ENCODE measurements at places on chromosomes 11 and 22.
A peak's percentile ranks its signal among the peaks of the same experiment; 100 is the strongest.

- DNase-seq, result peak; percentile 36
These were observed 237.8 kb downstream of the TTC28 start for GRCh38 chr22:28441720-28442263.

- DNase-seq, result no peak
These were observed 14.9 kb downstream of the SMCO4 start for GRCh38 chr11:93528252-93528651.

DNA sequence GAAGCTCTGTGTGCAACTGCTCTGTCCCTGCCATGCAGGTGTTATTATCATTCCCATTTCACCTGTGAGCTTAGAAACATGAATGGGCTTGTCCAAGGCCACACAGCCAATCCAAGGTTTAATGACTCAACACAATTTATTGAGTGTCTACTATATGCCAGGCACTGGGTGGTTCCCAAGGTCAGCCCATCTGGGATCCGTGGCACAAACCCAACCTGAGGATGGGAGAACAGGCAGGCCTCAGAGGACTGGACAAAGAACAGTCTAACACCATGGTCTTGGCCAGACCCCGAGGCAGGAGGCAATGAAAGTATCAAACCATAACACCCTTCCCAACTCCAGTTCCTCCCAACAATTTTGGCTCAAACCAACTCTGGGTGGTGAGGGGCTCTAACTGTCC is 15.7 kb downstream of the SPATA19 start:
- DNase-seq, result no peak

DNA sequence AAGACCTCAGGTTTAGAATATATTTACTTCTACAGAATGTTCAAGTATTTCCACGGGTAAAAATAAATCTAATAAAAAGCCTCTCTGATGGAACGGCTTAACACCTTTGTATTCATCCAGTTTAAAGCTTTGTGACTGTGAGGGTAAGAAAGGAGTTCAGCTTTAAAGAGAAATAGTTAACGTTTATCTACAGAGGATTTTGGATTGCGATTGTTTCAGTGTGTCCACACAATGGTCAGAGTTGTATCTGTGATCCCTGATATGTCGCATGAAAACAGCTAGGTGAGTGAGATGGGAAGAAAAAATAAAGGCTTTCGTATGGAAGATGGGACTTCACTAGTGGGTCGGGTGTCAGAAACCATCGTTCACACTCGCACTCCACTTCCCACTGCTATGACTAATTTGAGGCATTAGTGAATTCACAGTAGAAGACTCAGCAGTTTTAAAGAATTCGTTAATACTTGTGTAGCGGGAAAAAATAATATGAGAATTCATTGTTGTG is 1.6 kb downstream of the APLP2 start:
- peak; percentile 36 for DNase-seq

DNA sequence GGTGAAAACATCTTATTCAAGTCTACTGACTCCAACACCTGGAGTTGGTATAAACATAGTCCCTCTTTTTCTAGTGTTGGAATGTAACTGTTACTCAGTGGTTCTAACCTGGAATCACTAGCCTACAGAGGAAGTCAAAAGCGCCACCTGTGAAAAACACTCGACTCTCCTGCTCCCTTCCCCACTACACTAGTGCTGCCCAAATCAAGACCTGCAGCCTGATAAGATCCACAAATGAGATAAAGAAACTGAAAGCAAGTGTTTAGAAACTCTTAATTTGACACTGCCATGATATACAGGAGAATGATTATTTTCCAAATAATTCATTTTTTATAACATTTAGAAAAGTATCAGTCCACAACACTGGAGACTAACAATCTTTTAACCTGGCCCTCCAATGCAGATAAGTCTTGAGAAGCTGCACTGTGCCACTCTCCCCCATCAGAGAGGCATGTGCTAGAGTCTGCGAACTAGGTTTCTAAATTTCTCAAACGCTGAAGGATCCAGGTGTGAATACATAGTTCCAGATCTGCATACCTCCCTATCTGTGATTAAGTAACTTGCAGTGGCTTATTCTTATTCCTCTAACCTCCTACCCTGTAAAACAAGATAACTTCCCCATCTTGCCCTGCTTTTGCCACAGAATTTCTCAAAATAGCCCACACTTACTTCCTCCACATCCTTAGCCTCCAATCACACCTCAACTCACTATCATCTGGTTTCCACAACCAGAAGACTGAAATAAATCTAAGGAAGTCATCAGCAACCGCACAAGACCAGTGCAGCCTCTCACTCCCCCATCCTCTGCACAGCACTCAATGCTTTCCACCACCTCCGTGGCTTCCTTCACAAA is 88.1 kb downstream of the RRAS2 start:
- no peak for DNase-seq

DNA sequence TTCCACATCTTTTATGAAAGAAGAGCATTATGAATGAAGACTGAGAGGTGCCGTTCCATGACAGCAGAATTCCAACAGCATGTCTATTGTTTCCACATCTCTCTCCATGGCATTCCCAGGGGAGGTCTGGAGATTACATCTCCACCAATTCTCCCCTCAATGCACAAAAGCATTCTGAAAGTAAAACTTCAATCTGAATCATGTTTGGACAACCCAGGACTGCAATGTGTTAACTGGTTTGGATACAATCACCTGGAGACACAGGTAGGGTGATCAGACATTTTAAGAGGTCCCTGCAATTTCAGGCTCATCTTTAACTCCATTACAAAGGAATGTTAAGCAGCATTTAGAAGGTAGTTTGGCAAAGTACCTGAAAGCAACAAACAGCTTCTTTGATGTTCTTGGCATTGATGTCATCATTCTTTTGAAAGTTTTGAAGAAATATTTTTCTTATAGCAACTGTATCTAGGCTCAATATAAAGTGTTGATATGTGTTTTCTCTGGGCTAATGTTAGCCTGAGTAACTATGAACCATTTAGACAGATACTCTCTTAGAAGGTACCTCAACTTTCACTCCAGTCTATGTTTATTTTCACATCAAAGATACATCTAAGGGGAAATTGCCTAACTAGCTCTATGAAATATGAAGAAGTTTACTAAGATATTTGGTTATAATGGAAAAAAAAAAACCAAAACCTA is 181.4 kb upstream of the MTMR2 start:
- no peak for DNase-seq

- DNase-seq, result peak; percentile 12
These were observed 366.0 kb upstream of the PDGFD start for GRCh38 chr11:104529906-104530305.

GRCh38 chr11:57426439-57426928 is 437 bp downstream of the SLC43A3 start:
- peak; percentile 23 for DNase-seq

- peak; percentile 30 for DNase-seq
These were observed 104.9 kb upstream of the GAL start for GRCh38 chr11:68579455-68579854.

DNA sequence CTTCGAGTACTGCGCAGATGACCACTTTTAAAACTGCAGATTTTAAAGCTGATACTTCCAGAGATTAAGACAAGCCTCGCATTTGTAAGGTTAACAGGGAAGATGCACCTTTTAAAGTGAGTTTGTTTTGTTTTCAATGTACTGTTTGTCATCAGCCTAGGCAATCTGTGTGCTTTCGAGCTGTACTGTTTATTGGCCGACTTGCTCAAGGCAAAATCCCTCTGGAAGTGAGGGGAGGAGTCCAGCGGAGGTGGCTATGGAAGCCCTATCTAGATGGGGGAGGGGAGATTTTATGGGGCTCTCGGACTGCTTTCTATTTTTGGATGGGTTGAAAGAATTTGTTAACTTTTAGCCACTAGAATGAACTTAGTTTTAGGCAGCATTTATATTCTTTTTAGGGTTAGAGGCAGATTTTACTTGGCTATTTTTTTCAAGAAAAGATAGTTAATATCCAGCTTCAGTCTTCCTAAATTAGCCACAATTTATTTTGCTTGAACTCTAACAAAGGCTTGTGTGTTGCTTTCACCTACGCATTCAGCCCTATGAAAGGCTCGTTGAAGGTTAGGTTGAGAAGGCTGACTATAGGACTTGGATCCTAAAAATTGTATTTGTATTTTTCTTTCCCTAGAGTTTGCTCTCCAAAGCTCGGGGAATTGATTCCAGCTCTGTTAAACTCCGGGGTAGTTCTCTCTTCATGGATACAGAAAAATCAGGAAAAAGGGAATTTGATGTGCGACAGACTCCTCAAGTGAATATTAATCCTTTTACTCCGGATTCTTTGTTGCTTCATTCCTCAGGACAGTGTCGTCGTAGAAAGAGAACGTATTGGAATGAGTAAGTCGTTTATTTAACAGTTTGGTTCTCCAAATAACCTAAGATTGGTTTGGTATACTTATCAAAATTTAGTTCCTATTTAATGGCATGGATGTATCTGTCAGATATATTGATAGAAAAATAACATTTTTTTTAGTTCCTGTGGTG is 2.1 kb downstream of the WEE1 start:
- peak; percentile 81 for DNase-seq

- DNase-seq, result peak; percentile 75
These were observed 49.0 kb downstream of the ARHGAP42 start for GRCh38 chr11:100735949-100736675.

GRCh38 chr11:13668957-13669521 is 571 bp downstream of the FAR1 start:
- DNase-seq, result peak; percentile 26

- DNase-seq, result no peak
These were observed 790.0 kb upstream of the KIRREL3 start for GRCh38 chr11:127790592-127790991.

- no peak for DNase-seq
These were observed 4.4 kb downstream of the CST6 start for GRCh38 chr11:66015936-66016792.

- DNase-seq, result no peak
These were observed 27.5 kb downstream of the DSCAML1 start for GRCh38 chr11:117769533-117769932.

- DNase-seq, result peak; percentile 3
These were observed 267.2 kb upstream of the MTNR1B start for GRCh38 chr11:92702037-92702804.

- DNase-seq, result peak; percentile 98
These were observed 720.1 kb downstream of the DLG2 start for GRCh38 chr11:84906995-84907394.

DNA sequence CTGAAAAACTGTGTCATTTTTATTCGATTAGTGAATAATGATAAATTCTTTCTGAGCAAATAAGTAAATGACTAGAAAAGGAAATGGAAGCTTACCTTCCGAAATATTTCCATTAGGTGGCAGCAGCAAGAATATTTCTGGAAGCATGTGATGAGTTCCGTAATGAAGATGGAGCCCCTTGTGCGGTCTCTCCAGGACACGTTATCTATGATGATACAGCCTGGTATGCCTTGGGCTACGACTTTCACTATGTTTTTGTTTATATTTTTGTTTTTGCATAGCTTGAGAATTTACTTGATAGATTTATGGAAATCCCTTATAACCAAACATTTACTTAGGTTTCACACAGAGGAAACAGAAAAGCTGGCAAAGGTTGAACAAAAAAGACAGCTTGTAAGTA is 25.7 kb downstream of the CASP5 start:
- DNase-seq, result peak; percentile 11

DNA sequence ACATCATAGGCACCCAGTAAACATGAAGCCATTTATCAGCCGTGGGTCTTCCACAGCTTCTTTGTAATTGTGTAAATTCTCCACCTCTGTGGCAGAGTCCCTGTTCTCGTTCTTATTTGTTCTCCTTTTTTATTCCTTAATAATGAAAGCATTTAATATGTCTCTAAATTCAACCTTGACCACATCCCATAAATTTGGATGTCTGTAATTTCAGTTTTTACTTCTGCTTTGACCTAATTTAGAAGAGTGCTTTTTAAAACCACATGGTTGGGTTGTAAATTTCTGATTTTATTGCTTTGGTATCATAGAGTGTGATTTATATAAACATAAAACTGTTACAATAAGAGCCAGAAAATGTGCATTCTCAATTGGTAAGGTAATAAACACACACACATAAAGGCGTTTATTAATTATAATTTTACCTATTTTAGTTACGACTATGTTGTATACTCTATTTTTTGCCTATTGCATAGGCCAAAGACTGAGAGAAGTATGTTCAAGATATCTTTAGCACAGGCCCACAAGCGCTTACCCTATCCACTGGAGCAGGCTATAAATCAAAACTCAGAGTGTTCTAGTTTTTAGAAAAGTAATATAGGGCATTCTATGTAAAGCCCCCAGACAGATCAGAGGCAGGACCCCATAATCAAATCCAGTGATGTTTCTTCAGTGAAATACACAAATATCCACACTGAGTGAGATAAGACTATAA is 58.0 kb upstream of the CCND1 start:
- DNase-seq, result no peak

DNA sequence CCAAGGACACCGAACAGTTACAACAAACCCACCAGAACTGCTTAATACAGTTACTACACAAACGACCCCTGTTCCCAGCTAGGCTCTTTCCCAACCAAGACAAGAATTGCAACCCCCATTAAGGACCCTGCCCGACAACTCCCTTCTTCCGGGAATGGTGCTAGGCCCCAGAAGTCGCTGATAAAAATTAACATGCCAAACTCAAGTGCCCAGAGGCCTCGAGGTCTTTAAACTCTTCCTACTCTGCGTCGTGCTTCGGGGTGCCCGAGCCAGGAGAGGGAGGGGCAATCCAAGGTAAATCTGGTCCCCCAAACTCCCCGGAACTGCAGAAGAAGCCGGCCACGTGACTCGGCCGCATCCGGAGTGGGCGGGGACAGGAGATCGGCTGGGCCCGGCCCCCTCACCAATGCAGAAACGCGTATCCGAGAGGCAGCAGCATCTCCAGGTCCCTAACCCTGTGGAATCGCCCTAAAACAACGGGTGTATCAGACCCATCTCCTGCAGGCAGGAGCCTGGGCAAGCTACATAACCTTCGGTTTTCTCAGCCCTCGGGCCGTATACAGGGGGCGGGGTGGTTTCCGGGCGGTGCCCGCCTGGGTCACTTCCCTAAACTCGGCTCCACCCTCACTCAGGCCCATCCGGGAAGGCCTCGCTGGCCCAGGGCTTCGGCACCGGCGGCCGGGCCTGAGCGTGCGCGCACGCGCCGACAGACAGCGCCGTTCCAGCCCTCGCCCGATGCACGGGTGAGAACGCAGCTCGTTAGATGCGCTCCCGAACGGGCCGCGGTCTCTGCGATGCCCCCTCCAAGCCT is 1.1 kb downstream of the CFL1 start:
- DNase-seq, result peak; percentile 66

- no peak for DNase-seq
These were observed 1.8 kb downstream of the OR10AG1 start for GRCh38 chr11:55967914-55968313.

- DNase-seq, result no peak
These were observed 29.9 kb downstream of the SYN3 start for GRCh38 chr22:33028234-33028633.

DNA sequence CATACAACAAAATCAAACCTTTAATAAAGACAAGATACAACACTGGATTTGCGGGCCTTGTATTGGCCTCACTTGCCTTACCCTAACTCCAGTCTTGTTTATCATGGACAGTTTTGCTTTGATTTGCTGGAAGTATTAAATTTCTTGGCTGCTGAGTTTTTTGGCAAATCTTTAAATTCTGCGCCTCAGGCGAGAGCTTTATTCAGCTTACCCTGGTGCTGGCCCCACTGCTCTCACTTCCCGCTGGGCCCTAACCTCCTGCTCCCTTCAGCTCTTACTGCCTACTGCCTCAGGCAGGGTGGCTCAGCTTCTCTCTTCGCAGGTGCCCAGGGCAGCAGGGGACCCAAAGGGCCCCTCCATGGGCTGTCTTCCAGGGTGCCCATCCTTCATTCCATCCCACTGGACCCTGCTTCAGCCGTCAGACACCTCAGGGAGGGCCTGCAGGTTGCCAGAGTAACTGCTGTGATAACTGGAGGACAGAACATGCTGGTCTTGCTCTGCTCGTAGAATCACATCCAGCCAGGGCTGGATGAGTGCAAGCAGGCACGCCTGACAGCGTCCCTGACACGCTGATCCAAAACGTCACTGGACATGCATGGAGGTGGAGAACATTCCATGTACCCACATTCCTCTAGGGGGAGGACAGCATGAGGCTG is 45.7 kb upstream of the TUB start:
- no peak for DNase-seq

Data from iris pigment epithelial cell (primary cell).